ENCODE measurements at places on chromosomes 5 and 9.

DNA sequence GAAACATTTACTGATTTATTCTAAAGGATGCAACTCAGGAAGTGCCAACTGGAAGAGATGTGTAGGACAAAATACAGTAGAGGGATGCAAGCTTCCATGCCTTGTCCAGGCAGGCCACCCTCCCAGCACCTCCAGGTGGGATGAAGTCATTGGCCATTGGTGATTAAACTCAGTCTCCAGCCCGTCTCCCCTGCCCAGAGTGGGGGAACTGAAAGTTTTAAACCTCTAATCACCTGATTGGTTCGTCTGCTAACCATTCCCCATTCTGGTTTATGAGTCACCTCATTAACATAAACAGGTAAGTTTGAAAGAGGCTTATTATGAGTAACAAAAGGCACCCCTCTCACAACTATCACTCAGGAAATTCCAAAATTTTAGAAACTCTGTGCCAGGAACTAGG lies 8.1 kb downstream of the TNFAIP8 start:
- DNase-seq = no peak

DNA sequence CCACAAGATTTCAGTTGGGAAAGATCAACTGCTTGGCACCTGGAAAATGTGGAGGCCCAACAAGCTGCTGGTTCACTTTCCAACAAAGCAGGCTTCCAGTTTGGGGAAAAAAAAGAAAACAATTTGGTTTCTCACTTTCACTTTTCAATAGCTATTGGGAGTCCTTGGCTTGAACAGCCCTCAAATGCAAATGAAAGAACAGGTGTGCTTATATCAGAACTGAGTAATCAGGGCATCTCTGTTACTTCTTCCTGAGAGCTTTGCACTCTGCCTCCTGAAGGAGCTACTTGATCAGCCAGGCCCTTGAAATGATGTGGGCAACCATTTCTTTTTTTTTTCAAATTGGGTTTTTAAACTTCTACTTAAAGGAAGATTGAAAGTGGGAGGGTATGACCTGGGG lies 73.5 kb downstream of the MFAP3 start:
- no peak for DNase-seq

DNA sequence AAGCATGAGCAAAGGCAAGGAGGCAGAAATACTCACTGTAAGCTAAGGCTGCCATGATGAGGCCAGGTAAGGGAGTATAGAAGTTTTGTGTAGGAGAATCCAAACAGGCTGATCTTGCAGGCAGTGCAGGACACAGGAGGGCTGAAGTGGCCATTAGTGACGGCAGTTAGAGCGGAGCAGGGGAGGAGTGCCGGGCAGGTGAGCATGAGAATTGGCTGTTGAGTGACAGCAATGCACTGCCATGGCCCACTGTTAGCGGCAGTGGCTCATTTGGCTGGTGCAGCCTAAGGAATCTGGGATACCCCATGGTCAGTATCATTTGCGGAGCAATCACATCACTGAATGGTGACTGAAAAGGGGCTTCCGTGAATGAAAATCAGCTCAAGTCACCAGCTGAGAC lies 22.8 kb downstream of the RGS3 start:
- no peak for DNase-seq

DNA sequence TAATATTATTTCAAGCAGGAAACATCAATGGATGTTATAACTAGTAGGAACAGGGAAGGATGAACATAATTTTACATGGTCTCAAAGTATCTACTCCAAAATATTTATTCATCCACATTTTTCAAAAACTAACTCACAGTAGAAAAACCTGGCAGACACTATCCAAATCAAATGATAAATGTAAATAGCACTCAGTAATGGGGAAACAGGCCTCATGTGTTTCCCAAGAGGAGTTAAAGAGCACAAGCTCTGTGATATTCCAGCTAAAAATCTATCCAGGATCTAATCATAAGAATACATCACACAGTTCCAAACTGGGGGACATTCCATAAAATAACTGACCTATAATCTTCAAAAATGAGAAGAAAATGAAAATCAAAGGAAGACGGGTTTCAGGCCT lies 443.1 kb downstream of the ZNF608 start:
- DNase-seq = no peak

DNA sequence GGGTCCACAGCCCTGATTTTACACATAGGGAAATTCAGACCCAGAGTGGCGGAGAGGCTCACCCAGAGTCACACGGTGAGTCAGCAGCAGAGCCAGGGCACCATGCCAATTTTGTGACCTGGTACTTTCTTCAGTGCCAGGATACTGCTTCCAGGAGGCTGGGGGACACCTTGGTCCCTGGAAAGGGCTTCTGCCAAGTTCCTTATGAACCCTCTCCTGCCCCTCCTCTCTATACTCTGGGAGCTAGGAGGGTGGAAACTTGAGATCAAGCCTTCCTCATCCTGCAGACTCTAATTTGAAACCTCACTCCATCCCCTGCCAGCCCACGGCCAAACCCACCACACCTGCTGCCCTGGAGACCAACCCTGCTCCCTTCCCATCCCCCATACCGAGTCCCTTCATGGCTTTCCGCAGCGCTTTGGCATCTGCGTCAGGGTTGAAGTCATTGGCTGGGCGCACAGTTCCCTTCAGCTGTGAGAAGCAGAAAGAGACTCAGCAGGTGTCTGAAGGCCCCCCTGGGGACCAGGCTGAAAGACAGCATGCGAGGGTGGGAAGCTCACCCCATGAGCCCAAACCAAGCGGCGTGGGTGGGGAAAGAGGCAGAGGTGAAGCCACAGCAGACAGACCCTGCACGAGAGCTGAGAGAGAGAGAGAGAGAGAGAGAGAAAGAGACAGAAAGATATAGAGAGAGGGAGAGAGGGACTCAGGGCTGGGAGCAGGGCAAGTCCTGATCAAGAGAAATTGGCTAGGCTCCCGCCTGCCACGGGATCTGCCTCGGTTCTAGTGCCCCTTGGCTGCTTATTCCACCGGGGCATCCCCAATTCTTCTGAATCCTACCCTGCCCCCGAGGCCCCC lies 33.5 kb downstream of the ANXA6 start:
- peak; percentile 12 for DNase-seq

GRCh38 chr5:172188893-172189692 lies 1.1 kb upstream of the STK10 start:
- no peak for DNase-seq

DNA sequence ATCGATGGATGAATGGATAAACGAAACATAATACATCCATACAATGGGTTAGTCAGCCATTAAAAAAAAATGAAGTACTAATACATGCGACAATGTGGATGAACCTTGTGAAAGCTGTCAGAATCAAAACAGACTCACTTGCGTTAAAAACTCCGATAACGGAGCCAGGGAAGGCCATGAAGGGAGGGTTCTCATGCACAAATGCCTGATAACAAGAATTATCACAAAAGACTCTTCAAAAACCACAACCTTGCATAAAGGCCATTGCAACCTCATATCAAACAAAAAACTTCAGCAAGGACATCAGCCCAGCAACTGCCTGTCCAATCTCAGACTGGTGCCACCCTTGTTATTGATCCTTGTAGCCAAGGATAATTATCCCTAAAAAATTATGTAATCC lies 13.7 kb downstream of the ERMP1 start:
- no peak for DNase-seq

DNA sequence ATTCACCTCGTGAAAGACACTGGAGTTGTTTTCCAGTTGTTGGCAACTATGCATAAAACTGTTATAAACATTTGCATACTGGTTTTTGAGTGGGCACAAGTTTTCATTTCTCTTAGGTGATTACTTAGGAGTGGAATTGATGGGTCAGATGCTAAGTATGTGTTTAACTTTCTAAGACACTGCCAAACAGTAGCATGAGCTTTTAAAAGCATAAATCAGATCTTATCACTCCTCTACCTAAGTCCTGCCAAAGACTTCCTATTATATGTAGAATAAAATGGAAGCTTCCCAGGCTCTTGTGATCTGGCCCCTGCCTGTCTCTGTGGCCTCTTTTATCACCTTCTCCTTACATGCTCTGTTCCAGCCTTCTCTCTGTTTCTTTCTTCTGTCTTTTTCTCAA lies 72.6 kb downstream of the SH3RF2 start:
- no peak for DNase-seq

- no peak for DNase-seq
Observed at GRCh38 chr5:18037718-18038117, 403.5 kb downstream of the TAF11L14 start.

GRCh38 chr5:107208867-107209266 lies 461.9 kb downstream of the EFNA5 start:
- no peak for DNase-seq

GRCh38 chr5:81848362-81848880 lies 97.5 kb upstream of the SSBP2 start:
- no peak for DNase-seq

- no peak for DNase-seq
Observed at GRCh38 chr9:77472646-77473045, 175.5 kb downstream of the GNA14 start.

GRCh38 chr9:136569526-136570148 lies 23.8 kb upstream of the NOTCH1 start:
- DNase-seq = no peak

DNA sequence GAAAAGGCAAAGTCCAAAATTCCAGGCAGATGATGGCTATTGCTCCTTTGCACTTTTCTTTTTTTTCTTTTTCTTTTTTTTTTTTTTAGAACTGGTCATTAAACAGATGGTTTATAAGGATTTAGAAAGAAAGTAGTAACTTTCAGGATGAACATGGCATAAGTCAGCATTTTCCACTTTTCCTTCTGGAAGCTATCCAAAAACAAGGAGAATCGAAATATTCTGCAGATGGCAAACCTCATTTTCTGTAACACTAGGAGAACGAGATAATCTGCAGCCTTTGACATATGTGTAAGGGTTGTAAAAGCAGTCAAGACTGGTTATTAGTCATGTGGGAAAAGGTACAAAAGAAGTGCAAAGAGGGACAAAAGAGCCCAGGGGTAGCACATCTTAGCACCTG lies 69.1 kb upstream of the PUM3 start:
- DNase-seq = no peak

DNA sequence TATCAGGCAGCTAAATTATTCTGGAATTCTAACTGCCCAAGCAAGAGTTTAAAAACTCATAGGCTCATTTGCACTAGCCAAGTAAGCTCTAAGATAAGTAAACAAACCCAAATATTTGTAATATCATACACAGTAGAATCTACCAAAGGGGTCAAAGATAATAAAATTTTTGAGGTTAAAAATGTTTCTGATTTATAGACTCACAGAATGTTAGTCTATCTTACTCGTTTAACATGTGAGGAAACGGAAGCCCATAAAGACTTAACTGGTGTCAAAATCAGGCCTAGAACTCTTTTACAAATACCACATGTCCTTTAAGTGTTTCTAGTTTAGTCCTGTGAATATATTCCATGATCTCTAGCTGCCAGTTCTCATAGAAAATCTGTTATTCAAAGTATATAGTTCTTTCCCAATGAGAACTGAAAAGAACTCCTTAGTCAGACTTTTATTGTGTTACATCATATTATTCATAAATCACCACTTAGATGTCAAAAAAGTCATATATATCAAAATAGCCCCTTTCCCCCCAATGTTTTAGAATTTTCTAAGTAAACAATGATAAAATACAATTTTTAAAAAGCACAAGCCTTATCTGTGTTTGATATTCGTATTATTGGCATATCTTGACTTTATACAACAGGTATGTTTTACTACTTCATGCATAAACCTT lies 13.9 kb downstream of the RAB14 start:
- DNase-seq = no peak

DNA sequence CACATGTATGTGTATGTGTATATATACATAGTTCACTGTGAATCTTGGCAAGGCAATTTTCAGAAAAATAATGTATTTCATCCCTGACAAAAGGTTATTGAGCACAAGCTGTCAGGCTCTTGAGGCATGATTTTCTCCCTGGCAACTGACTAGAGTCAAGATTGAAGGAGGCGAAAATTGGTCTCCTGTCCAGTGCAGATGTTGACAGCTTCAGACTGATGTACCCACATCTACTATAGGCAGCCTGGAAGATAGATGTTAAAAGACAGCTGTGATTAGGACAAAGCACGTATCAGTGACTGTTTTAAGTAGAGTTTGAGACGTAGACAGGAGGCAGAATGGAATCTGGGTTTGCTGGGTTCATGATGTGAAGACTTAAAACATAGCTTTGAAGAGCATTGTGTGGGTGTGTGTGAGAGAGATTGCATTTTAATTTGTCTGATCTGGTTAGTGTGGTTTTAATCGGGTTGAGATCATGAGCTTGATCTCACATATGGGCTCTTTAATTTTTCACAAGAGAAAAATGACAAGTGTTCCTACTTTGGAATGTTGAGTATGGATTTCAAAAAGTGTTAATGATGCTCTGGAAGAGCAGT lies 39.1 kb downstream of the CTNNA1 start:
- no peak for DNase-seq

DNA sequence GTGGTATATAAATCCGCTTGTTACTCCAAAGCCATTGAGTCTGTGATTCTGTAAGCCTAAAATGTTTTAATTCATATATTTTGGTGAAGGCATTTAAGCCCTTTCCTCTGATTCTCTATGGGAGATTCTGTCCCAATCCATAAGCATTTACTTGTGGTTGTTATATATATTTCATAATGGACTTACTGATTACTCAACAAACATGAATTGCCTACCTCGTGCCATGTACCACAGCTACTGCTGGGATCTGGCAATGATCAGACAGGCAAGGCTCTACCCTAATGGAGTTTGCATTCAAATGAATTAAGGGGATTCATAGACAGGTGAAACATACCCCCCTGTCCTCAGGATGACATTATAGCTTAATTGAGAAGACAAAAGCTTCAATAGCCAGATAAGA lies 54.5 kb downstream of the C9orf152 start:
- no peak for DNase-seq

DNA sequence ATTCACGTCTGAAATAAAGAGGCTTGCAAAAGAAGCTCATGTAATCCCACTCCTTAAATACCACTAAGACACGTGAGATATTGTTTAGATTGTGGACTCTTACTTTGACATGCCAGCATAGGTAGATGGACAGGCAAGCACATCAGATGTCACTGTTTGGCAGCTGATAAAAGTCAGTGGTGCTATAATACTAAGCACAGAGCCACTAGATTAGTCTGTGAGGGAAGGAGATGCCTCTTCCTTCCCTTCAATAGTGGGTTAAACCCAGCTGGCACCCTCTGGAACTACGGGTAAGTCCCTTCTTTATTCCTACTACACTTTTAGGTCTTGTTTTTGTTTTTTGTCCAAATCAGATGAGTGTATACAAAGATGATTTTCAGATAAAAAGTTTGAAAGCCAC lies at the start of gene MYOT:
MYOT (plus strand) TSS at position 197 of the 400 bp plus-strand sequence. CDS start 2,792 bp downstream, outside the sequence.
- no peak for DNase-seq

DNA sequence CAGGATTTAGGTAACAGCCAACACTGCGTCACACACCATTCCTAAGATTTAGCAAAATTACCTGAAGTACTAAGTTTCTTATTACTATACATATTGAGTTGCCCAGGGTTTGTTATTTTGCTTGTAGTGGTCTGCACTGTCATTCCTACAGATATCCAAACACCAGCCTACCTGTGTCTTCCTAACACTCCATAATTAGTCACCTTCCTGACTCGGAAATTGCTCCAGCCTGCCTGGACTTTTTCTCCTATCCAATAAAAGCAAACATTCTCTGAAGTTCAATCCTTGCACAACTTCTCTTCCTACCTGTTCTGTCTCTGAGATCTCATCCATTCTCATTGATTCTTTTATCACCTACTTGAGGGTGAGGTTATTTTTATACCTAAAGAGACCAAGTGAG lies 243.9 kb downstream of the NR2F1-AS1 start:
- DNase-seq = no peak

- DNase-seq = peak; percentile 30
Observed at GRCh38 chr5:6081727-6082210, 296.6 kb downstream of the MED10 start.
